AG20443 (cell line): ENCODE measurements at places on chromosomes 12 and 14.

DNA sequence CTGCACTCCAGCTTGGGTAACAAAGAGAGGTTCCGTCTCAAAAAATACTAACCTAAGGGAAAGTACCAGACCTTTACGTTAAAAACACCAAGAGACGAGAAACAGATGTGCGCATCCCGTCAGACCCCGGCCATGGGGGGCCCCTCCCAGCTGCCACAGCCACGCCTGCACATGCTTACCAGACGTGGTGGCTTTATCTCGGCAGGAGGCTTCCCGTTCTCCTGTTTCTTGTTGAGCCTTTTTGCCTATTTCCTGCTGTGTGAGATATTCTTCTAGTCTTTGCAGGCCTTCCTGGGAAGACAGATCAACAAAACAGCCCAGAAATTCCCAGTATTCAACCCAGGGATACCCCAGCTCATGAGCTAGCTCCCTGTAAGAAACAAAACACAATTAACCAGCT lies 23.6 kb downstream of the PGAM5 start:
- no peak for DNase-seq

DNA sequence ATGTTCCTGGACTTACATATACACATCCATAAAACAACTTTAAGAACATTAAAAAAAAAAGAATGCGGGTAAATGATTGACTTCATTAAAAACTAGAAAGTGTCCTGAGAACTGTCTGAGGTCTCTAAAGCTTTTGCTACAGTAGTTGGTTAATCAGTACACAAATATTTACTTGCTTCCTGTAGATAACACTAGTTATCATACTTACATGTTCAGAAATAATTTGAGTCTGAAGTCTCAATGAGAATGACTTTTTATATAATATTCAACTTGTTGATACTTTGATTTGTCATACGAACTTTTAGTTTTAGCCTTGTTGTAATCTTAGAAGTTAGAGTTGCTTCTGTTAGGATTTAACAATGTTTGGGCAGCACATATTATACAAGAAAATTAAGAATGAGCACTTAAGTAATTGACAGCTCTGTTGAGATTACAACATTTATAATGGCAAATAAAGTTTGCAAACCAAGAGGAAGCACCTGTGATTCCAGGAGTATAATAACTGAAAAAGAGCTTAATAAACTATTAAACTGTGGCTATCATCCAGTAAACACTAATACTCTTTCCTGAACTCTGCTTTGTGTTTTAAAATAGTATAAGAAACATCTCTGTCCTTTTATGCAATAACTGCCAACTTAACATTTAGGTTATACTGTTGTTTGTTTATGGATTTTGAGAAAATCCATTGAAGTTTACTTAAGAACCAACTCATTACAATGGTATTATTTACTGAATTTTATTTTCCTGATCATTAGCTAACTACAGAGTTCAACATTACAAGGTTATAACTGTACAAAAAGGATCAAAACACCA lies 131.7 kb downstream of the MIPOL1 start:
- no peak for DNase-seq

DNA sequence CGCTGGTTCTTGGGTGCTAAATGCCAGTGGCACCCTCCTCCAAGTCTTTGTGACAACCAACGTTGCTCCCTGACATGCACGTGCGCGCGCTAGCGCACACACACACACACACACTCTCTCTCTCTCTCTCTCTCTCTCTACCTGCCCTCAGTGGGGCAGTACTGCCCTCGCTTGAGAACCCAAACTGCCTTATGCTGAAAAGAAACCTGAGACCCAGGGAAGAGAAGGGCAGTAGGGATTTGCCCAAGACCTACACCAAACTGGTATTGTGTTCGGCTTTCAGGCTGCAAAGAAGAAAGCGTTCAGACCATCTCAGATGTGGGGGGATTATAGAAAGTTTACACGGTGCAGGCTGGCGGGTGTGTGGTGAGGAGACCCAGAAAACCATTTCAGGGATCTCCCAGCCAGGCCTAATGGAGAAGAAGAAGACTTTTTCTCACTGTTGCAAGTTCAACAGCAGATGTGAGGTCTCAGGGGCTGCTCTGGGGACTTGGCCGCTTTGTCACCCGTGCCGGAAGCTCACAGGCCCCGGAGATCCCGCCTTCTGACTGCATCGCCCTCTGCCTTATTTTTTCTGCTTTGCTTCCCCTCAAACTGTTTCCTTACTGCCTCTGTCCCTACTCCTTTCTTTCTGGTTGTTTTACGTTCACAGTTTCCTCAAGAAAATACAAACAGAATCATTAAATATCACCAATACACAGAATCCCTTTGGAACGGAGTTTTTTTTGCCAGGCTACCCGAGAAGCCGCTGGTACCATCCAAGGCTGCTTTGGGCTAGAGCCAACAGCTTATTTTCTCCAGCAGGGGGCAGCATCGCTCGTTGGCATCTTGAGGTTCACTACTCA lies 82.4 kb downstream of the PPM1A start:
- peak; percentile 67 for DNase-seq

GRCh38 chr12:53381731-53382630 lies 2.0 kb downstream of the SP1 start:
- peak; percentile 24 for DNase-seq

DNA sequence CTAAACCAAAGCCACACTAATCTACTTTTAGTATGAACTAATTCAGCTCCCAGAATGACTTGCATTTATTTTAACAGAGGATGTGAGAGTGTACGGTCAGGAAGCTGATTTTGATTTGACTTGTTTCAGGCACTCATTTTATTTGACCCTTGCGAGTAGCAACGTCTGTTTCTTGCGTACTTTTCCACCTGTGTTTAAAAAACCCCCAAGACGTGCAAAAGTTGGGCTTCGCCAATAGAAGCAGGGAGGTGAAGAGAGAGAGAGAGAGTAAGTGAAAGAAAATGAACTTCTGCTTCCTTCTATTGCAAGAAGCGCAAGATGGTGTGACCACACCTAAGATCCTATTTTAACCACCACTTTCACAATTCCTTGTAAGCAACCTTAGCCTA lies 6.7 kb upstream of the SLC15A4 start:
- DNase-seq = no peak

DNA sequence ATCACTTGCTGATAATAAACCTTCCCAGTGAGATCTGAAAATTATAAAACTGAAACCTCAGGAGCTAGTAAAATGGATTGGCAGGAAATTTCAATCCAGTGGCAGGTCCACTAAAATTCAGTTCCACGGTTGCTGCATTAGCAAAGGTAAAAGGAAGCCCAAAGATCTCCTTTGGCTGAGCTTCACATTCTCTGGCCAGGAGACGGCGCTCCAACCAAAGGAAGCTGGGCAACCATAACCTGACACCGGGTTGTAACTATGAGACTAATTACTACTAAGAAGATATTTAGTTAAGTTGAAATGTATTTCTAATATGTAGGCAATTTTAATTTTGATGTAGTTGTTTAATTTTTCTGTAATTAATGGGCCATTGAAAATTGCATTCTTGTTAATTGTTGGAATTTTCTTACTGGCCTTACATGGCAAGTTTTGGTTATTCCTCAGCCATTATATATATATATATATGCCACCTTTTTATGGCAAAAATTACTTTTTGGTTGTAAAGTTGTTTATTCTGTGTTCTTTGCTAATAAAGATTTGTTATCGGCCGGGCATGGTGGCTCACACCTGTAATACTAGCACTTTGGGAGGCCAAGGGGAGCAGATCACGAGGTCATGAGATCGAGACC lies 17.0 kb downstream of the OR8S1 start:
- DNase-seq = peak; percentile 49

- peak; percentile 43 for DNase-seq
These were observed 627 bp downstream of the CPM start for GRCh38 chr12:68932128-68932960.

- peak; percentile 59 for DNase-seq
These were observed 23.4 kb upstream of the BEGAIN start for GRCh38 chr14:100610511-100611217.

- DNase-seq = no peak
These were observed 146.3 kb downstream of the SCARB1 start for GRCh38 chr12:124717318-124717717.

DNA sequence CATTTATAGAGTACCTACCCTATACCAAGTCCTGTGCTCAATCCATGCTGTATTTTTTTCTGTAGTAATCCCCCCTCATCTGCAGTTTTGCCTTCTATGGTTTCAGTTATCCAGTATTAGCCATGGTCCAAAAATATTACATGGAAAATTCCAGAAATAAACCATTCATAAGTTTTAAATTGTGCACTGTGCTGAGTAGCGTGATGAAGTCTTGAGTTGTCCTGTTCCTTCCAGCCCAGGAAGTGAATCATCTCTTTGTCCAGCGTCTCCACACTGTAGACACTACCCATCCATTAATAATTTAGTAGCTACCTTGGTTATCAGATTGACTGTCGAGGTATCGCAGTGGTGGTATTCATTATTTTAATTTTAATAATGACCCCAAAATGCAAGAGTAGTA lies 54.2 kb downstream of the SUDS3 start:
- DNase-seq = no peak

- DNase-seq = no peak
These were observed 6.4 kb downstream of the GPR68 start for GRCh38 chr14:91238085-91238484.

- no peak for DNase-seq
These were observed 151.2 kb upstream of the RFLNA start for GRCh38 chr12:124143726-124144125.

GRCh38 chr12:21323736-21324135 lies 11.0 kb downstream of the SLCO1A2 start:
- no peak for DNase-seq

DNA sequence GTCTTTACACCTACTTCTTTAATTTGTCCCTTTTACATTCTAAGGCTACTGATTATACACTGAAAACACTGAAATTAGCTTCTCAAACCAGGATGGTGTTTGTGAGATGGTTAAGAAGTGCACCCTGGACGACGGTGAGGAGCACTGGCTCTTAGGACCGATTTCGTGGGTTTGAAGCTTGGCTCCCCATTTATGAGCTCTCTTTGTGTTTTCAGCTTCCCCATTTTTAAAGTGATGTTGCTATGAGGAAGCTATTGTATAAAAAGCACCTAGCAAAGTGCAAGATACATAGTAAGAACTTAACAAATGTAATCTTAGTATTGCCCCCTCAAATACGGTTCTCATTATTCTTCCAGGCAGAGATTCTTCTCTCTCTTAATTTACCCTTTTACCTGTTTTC lies 4.7 kb downstream of the NFYB start:
- no peak for DNase-seq

DNA sequence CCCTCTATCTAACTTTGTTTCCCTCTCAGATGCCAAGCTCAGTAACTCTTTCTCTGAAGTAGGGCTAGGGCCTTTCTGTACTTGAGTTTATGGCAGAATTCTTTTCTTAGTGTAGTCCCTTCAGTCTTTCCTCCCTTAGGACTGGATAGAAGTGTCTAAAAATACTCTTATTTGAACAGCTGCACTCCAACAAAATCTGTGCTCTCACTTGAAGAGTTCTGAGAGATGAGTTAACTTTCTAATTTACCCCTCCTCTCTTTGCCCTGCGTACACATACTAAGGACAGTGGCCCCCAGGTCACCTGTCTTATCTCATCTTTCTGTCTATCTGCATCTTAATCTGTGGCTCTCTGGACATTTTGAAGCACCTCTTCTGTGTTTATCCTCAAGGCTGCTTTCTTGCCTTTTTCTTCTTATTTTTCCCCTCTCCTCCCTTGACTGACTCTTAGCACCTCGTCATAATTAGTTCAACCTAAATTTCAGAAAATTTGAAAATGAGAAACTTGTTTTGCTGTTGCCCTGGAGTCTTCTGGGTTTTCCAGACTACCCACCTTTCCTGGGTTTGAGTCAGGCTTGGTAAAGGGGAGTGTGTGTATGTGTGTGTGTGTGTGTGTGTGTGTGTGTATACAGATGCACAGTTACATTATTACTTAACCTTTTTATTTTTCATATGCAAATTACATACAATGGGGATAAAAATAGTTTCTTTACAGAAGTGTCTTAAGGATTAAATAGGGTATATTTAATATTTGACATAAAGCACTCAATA lies 23.9 kb downstream of the NCKAP1L start:
- no peak for DNase-seq

GRCh38 chr12:107251288-107251687 lies 157.9 kb upstream of the CRY1 start:
- DNase-seq = no peak

- no peak for DNase-seq
These were observed 39.9 kb downstream of the NOS1 start for GRCh38 chr12:117321572-117321971.

DNA sequence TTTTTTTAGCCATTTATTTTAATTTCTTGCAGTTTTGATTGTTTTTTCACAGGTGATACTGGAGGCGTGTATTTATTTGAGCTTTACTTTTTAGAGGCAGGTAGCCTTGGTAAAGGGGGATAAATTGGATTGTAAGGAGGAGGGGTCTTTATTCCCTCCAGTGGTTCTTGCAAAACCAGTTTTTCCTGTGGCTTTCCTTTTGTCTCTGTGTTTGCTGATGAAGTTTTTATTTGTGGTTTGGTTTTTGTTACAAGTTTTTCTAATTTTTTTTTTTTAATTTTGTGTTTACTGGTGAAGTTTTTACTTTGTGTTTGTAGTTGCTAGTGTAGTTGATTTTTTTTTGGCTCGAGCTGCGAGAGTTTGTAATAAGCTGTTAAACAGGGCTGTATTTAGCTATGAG lies 278.5 kb downstream of the PRKD1 start:
- DNase-seq = no peak

DNA sequence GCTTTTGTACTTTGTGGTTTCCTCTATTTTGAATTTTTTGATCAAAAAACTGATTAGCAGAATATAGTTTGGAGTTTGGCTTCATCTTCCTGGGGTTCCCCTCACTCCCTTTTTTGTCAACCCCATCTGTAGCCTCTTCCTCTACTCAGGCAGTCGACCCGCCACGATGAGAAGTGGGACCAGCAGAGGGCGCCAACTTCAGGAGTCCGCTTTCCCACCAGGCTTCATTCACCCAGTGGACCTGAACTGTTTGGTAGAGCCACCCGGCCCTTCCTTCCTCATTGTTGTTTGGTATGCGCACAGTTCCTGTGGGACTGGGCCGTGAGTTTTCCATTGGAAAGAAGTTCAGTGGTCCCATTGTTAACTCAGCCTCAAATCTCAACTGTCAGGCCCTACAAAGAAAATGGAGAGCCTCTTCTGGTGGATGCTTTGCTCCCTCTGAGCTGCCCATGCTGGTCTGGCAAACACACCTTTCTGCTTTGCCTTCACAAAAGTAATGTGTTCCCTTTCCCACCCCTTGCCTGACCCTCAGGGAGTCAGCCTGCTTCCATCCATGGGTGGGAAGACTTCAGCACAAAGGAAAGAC lies 21.7 kb downstream of the TMBIM6 start:
- peak; percentile 76 for DNase-seq

GRCh38 chr12:116603546-116604177 lies 44.5 kb downstream of the MAP1LC3B2 start:
- no peak for DNase-seq

GRCh38 chr12:106118-106591 lies 39.6 kb downstream of the IQSEC3 start:
- DNase-seq = no peak
